GM13976 (cell line): ENCODE measurements at places on chromosomes 6 and 20.

GRCh38 chr6:54019860-54020259, 91.4 kb upstream of the MLIP start:
- no peak for DNase-seq

DNA sequence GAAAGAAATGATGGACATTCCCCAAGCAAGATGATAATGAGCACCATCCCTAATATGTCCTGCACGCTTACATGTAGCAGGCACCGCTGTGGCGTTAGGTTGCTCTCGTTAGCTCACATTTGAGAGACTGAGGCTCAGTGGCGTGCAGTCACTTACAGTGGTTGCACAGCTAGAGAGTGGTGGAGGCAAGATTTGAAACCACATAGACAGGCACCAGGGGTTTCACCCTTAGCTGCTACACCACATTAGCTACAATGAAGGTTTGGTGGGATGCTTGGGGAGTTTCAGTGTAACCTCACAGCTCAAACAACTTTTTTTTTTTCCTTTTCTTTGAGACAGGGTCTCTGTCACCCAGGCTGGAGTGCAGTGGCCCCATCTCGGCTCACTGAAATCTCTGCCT, 3.7 kb downstream of the COX4I2 start:
- no peak for DNase-seq

GRCh38 chr6:123733180-123733579, 70.5 kb upstream of the NKAIN2 start:
- no peak for DNase-seq

GRCh38 chr6:170184316-170184715, 106.6 kb downstream of the DLL1 start:
- DNase-seq: no peak

DNA sequence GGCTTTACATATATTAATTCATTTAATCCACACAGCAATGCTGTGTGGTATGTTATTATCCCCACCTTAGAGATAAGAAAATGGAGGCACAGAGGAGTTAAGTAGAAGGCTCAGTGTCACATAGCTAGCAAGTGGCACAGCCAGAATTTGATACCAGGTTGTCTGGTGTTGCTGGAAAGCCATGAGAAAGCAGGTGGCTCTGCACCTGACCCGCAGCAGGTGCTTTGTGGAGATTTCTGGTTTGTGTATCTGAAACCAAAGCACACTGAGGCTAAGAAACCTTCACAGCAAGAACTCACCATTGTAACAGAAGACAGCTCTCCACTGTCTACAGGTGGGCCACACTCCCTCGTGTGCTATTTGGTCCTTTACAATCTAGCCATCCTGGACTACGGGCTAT, 7.5 kb downstream of the ELMO2 start:
- DNase-seq: no peak

- no peak for DNase-seq
Measured at GRCh38 chr6:77034161-77034560, 429.1 kb downstream of the HTR1B start.
